Inflammatory macrophage treated with lipopolysaccharide for 1 hour (primary cell): ENCODE measurements at places on chromosomes 2 and 18.

DNA sequence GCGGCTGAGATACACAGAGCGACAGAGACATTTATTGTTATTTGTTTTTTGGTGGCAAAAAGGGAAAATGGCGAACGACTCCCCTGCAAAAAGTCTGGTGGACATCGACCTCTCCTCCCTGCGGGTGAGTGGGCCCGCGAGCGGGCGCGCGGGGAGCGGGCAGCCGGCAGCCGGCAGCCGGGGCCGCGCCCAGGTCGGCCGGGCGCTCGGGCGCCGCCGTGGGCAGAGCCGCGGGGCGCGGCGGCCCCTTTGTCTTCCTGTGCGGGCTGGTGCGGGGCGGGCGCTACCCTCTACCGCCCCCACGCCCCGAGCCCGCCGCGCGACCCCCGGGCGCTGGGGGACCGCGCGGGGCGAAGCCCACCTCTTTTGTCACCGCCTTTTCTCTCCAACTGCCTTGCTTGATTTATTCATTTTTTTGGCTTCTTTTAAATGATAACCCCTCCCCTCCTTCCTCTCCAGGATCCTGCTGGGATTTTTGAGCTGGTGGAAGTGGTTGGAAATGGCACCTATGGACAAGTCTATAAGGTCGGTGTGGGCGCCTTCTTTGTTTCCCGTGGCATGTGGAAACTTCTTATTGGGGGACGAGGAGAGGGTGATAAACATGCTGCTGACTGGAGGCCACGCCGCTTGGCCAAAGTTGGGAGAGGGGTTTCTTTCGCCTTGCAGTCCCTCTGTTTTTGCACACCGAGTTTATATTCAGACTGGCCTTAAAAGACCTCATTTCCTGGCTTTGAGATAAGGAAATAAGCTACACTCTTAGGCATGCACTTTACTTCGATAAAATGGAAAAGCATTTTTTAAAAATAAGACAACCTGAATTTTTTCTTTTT is 722 bp downstream of the MAP4K4 start:
- DNase-seq = peak; percentile 32

GRCh38 chr2:196915507-196916189 is 10.9 kb downstream of the PGAP1 start:
- no peak for DNase-seq

DNA sequence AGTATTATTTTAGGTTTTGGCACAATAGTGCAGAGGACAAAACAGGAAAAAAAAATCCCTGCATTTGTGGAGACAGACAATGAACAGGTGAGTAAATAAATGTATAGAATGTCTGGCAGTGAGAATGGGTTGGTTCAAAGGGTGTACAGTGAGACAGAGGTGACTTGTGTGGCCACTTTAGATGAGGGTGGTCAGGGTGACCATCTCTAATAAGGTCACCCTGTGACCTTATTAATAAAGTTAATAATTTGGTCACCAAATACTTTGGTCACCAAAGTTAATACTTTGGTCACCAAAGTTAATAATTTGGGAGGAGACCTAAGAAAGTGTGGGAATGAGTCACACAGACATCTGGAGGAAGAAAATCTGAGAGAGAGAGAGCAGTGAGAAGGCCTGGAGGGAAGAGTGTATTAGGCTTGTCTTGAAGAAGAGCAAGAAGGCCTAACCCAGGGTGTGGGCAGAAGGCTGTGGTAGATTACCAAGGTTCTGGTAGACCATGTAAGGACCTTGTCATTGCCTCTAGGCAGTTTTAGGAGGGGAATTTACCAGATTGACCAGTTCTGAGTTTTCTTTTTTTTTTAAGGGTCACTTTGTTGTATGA is 1368.4 kb upstream of the CELF4 start:
- DNase-seq = no peak

DNA sequence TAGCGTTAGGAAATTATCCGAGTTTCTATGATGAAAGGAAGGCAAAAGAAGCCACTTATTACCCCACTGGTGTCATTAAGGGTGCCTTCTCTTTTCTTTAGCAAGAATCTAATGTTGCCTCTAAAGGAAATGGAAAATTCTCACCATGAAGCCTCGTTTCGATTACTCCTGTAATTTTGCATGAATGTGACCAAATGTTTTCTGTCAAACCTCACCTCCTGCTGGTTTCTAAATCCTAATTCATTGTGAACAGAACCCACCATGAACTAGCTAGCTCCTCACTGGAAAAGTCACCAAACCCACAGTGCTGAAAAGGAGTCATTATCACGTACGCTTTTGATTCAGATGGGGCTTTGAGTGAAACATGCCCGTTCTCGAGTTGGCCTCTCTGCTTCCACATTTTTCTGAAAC is 119.9 kb downstream of the COPS8 start:
- no peak for DNase-seq

- no peak for DNase-seq
These were observed 70.4 kb upstream of the HPCAL1 start for GRCh38 chr2:10232096-10232815.

GRCh38 chr2:222797871-222798270 is 63.0 kb upstream of the ACSL3 start:
- peak; percentile 88 for DNase-seq

DNA sequence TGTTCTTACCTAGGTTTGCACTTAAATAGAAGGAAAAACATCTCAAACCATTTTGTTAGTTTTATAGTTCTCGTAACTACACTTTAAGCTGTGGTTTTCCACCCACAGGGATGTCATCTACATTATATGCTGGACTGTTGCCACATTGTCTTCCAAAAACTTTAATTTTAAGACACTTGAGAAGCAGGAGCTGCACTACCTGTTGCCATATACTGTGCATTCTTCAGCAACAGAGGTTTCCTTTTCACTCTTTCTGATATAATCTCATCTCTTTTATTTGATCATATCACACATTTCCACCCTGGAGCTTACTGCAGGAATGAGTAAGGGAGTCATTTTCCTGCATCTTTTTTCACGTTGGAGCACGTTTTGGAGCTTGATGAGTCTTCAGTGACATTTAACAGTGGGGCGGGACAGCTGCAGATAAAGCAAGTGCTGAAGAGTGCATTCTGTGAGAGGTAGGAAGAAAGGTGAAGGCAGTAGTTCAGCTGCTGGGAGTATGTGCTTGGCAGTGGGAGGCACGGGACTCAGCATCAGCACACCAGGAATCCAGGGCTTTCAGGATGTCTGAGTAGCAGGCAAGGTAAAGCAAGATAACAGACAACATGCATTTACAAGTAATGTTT is 3.8 kb downstream of the LIMS1 start:
- no peak for DNase-seq

GRCh38 chr18:58967751-58968254 is 103.1 kb downstream of the ZNF532 start:
- DNase-seq = no peak

GRCh38 chr2:166375195-166375735 is 479 bp downstream of the SCN9A start:
- DNase-seq = no peak

DNA sequence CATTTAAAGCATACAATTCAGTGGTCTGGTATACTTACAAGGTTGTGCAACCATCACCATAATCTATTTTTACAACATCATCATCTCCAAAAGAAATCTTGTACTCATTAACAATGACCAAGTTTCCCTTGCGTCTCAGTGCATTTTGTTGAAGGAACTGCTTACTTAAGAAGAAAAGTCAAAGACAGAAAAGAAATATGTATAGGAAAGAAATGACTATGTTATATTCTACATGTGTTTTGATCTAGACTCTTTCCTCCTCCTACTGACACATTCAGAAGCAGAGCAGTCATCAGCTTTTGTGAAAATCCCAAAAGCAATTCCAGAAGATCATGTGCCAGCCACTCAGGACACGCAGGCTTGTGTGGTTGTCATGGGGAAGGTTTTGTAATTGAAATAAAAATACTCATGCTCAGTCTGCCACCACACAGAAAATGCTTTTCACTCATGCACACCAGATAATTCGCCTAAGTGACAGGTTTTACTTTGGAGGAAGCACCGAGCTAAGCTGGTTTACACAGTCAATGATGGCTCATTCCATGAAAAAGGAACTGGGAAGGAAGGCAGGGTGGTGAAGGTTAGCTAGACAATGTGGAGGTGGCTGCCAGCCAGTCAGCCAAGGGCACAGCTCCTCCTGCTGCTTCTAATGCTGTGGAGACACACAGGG is 158.5 kb upstream of the REV1 start:
- peak; percentile 63 for DNase-seq

GRCh38 chr18:55290898-55291297 is 297.1 kb downstream of the TCF4 start:
- DNase-seq = no peak

GRCh38 chr18:13409997-13410396 is 191.4 kb downstream of the LDLRAD4 start:
- DNase-seq = no peak

DNA sequence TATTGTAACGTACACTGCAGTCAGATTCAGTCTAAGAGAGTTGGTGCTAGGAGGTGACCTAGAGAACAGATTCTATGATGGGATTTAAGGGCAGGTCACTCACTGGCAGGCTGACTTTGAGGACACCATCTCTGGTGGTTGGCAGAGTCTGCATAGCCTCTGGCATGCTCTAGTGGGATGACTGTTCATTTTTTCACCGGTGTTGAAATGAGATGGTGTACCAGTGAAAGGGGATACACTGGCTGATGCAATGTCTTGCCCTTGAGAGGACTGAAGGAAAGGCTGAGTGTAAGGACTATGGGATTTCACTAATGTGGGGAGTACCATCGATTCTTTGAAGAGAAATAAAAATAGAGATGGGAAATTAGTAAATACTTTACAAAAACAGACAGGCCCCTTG is 186.9 kb upstream of the PIEZO2 start:
- DNase-seq = no peak

GRCh38 chr2:223815186-223815883 is 22.0 kb downstream of the AP1S3 start:
- DNase-seq = no peak

- DNase-seq = no peak
These were observed 88.5 kb upstream of the CCDC150 start for GRCh38 chr2:196551014-196551413.

DNA sequence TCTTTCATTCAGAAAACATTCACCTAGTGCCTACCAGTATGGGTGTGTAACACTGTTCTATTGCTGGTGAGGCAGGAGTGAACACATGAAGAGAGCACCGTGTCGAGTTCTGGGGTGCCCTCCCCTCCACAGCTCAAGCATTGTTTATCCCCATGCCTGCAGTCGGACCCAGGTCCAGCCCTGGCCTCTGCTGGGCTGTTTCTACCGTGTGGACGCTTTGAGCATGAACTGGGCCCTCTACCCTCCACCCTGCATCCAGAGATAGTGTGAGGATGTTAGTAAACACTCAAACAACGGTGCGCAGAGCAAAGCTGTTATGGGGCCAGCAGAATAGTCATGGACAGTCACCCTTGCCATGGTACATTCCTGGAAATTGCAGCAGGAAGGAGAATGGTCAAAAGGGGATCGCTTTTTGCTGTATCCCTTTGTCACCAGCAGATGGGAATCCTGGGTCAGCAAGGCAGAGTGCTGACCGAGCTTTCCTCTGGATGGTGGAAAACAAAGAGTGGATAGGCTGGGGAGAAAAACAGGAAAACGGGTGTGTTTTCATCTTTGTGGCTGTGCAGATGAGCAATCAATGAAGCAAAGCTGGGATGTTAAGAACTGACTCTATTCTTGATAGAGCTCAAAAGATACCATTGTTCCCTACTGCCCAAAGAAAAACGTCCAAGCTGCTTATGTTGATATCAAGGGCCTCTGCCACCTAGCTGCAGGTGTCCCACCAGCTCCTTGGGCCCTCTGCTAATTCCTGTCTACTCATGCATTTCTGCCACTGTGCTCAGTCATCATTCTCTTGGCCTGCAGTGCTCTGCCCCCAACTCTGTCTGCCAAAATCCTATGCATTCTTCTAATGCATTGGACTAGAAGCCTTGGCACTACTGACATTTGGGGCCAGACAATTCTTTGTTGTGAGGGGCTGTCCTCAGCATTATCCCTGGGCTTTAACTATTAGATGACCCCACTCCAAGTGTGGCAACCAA is 38.7 kb downstream of the REEP1 start:
- no peak for DNase-seq

GRCh38 chr2:238726670-238727584 is 121.0 kb upstream of the TWIST2 start:
- no peak for DNase-seq

DNA sequence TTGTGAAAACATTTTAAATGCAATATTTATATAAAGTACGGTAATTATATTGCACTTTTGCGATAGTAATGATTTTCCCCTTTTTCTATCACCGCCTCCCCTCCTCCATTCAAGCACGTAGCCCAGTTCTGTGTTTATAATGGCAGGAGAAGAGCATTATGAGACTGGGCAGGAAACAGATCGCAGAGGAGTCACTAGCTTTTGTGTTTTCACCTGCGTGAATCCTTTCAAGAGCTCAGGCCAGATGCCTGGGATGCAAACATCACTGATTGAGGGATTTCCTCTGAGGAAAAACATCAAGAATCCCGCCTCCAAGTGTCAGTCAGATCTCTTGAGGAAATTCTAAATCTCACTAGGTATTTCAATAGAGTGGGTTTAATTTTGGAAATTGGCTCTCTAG is 178.4 kb upstream of the FN1 start:
- DNase-seq = no peak

DNA sequence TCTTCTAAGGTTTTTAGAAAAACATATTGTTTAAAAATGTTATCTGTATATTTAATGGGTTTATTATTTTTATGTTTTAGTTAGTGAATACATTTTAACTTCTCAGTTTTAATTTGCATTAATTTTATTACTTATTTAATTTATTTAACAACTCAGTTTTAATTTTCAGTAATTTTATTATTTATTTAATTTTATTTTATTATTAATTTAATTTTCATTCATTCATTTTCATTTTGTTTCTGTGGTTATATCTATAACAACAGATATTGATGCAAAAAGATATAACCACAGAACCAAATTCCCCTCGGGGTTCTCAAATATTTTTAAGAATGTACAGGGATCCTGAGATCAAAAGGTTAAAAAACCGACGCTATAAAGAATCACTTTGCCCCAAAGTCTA is 23.0 kb downstream of the FAM237A start:
- DNase-seq = no peak

DNA sequence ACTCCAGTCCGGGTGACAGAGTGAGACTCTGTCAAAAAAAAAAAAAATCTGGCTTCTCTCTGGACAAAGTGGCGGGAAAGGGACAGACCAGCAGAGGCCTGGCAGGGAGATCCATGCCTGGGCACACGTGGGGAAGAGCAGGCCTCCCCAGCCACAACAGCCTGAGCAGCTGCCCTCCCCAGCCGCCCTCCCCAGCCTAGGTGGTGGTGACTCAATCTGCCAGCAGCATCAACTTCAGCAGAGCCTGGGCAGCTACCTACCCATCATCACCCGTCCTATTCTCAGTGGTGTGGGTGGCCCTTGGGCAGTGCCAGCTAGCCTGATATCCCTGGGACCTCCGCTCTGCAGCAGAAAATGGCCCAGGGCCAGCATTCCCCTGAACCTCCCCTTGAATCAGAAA is 612.4 kb downstream of the FBXO15 start:
- no peak for DNase-seq

GRCh38 chr2:31886700-31887099 is 124.1 kb downstream of the MEMO1 start:
- DNase-seq = no peak

DNA sequence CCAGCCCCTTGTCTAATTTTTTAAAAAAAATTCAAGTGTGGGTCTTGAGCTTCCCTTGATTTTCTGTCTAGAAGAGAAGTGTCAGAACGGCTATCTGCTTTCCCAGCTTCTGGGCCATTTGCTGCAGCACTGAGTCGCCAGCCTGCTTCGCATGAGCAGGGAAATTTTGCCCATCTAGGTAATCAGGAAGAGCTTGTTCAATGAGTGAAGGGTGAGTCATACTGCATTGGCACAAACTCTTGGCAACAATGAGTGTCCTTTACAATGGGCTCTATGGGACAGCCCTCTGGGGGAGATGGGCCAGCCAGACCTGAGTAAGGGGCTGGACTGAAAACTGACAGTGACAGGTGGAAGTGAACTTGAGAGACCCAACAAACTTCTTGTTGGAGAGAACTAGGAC is 2.4 kb upstream of the RNF144A start:
- DNase-seq = peak; percentile 8
